ENCODE measurements at places on chromosomes 7 and 10.
A peak's percentile ranks its signal among the peaks of the same experiment; 100 is the strongest.

- no peak for DNase-seq
Measured at GRCh38 chr7:30459591-30460245, 18.9 kb downstream of the NOD1 start.

GRCh38 chr7:105664816-105665525 is 83.7 kb upstream of the EFCAB10 start:
- DNase-seq: peak; percentile 78

GRCh38 chr10:103855424-103855823 is at the start of gene SH3PXD2A:
Gene SH3PXD2A (minus strand): TSS chr10:103855576. CDS start chr10:103855266, 310 bp downstream.
- DNase-seq: no peak

DNA sequence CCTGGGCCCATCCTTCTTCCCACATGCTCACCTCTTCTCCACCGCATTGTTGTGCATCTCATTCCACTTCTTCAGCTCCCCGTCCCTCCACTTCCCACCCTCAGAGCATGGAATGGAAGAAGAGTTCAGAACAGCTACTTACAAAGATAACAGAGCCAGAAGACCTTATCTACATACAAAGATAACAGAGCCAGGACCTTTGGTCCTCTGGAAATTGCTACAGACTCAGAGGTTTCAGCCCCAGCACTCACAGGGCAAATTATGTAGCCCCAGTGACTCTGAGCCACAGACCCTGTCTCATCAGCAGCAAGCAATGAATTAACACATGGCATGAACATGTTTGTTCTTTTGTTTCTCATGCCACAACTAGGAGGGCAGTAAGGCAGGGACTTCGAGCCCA is 28.7 kb upstream of the SLC29A3 start:
- DNase-seq: no peak

GRCh38 chr10:96118604-96119450 is 11.3 kb upstream of the ZNF518A start:
- peak; percentile 50 for DNase-seq

DNA sequence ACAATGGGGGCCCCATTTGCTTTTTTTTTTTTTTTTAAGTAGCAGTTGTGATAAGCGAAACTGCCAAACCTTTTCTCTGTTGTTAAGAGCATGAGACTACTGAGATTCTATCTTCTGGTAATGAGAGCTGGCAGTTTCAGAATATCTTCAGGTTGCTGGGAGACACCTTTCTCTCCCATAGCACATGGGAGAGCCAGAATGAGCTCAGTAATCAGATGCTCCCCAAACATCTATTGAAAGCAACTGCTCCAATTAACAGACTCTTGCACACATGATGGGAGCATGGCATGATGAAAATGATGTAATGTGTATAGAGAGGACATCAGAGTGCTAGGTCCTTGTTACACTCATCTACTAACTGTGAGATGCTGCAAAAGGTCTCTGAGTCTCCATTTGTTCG is 18.8 kb downstream of the MYO3A start:
- no peak for DNase-seq

GRCh38 chr10:89248990-89249389 is 2.6 kb downstream of the LIPA start:
- no peak for DNase-seq

DNA sequence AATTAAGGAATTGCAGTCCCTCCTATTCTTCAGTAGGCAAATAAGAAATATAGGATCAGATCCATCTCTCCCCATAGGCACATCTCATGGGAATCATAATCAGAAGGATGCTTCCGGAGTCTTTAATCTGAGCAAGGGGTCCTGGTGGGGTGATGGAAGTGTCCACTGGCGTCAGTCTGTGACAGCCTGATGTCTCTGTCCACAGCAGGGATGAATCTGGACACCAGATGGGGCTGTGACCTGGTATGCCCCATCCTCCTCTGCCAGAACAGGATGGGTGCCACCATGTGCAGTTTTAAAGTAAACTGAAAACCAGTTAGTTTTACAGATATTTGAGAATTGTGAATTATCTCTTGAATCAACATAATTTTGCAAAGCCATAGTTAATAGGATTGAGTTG is 148.7 kb downstream of the C1GALT1 start:
- no peak for DNase-seq

DNA sequence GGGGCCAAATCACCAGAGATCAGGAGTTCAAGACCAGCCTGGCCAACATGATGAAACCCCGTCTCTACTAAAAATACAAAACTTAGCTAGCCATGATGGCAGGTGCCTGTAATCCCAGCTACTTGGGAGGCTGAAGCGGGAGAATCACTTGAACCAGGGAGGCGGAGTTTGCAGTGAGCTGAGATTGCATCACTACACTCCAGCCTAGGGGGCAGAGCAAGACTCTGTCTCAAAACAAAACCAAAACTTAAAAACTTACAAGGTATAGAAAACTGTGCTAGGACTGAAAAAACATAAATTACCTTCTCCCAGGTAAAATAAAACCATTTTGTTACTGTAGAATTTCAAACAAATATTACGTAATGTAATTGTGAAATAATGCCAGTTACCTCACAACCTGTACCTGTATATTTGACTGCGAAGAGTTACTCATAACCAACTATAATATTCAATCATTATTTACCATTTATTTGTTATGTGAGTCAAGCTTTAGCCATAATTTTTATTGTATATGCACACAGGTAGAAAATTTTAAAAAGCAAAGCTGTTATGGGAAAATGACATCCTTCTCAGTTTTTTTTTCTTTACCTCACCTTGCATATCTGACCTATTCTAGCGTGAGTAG is 180.9 kb downstream of the SEMA3A start:
- DNase-seq: no peak

- DNase-seq: no peak
Measured at GRCh38 chr7:150903606-150904005, 51.3 kb downstream of the AOC1 start.

DNA sequence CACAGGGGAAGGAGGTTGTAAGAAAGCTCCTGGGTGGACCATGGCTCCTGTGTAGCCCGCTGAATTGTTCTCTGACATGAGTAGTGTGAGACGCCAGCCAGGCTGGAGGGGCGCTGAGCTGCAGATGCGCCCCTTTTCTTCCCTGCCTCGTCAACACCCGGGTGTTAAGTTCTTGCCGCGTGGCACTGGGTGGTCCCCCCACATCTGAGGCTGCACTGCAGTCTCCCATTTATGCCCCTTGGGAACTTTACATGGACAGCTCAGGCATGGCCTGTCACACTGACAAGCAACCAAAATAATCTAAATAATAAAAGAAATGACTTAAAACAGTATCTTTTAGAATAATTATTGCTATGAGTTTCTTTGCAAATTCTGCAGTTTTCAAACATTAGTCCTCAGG is 34.6 kb upstream of the HSPA12A start:
- DNase-seq: no peak

DNA sequence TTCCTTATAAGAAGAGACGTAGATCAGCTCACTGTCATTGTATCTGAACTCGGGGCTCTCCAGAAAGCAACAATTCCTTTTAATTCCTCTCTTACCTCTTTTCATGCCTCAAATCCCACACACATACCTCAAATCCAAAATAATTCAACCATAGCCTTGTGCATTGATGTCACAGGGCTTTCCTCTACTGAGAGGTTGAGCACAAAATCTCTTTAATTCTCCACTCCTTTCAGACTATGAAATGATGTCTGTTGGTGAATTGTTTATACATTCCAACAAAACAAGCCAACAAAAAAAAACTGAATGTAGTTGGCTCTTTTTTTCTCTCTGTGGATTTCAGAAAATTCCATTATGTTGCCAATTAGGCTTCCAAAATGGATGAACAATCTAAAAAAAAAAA is 53.2 kb downstream of the BPGM start:
- no peak for DNase-seq

GRCh38 chr7:143372070-143372469 is 9.1 kb upstream of the ZYX start:
- DNase-seq: no peak

- no peak for DNase-seq
Measured at GRCh38 chr10:80729896-80730295, 192.2 kb downstream of the SH2D4B start.
